ENCODE measurements at places on chromosomes 16 and 17. TPM values are rescaled to one million over a fixed set of nuclear protein-coding genes. Genes with fewer than 3 reads are reported as not detected.

The CCL8 gene
- 3.1 TPM for total RNA-seq

The CCDC40 gene
- 3.3 TPM for total RNA-seq

The CA7 gene
- total RNA-seq: not detected

The ST6GALNAC1 gene
- total RNA-seq: not detected

The ITGAL gene
- total RNA-seq: 6.1 TPM

The SSTR5 gene
- total RNA-seq: not detected

The PTX4 gene
- total RNA-seq: 0.10 TPM

The C17orf107 gene
- 6.0 TPM for total RNA-seq

The CIAO3 gene
- 41.2 TPM for total RNA-seq

The KCNH4 gene
- not detected for total RNA-seq

The UTS2R gene
- total RNA-seq: 0.20 TPM

The KARS1 gene
- 74.2 TPM for total RNA-seq

The WFDC1 gene
- 5.8 TPM for total RNA-seq

The TBX2 gene
- total RNA-seq: 2.5 TPM

The CTRL gene
- 0.49 TPM for total RNA-seq

The POLR3E gene
- 23.6 TPM for total RNA-seq

The SEZ6L2 gene
- 2.9 TPM for total RNA-seq

The RSAD1 gene
- total RNA-seq: 19.4 TPM

The CCL2 gene
- 25.5 TPM for total RNA-seq

The GP1BA gene
- total RNA-seq: 0.10 TPM

The TAC4 gene
- not detected for total RNA-seq

The KRTAP2-2 gene
- 6.5 TPM for total RNA-seq

The SUZ12 gene
- 30.9 TPM for total RNA-seq
